ENCODE measurements at places on chromosomes 3 and 15.

DNA sequence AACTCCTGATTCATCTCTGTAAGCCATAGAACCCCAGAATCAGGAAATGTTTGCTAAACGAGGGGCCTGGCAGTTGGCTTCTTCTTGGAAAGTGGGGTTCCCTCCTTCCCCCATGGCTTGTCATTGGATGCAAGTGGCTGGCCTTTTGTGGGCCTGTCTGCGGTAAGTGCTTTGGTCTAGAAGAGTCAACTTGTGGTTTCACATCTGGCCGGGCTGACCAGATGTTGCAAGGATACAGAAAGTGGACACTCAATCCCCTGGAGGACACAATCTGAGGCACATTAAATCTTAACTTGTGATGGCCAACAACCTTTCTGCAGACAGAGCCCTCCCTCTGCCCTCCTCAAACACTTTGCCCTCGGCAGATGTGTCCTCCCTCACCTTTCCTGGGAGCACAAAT lies 1.1 kb downstream of the FAH start:
- DNase-seq = no peak

DNA sequence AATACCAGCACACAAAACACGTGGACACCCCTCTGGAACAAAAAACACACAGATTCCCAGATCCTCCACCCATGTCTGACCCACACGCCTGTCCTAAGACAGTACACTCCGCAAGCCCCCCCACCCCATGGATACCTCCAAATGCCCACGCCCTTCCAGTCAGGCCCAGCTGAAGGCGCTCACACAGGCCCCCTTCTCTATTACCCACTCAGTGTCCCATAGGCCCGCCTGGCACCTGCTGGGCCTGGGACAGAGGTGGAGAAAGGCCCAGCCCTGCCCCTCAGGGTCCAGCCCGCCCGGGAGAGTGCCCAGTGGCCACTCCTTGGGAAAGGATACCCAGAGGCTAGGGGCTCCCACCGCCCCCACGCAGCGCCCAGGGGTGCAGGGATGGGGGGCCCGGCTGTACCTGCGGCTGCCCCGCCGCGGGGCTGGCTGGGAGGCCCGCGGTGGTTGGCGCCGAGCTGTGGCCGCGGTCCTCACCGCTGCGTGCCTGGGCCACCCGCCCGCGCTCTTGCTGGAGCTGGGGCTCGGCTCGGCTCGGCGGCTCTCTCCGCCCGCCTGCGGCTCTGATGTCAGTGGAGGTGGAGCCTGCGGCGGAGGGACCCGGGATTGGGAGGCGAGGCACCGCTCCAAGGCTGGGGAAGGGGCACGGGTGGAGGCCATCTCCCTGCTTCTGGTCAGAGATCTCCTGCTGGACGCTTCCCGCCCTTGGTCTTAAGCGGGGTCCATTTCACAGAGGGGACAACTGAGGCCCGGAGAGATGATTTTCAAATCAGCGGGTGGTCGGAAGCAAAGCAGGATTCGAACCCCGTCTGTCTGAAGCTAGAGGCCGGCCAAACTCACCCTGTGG lies at the start of gene CAMK1:
TSS of gene CAMK1 (minus strand) at position 522 of the 850 bp plus-strand sequence. CDS start 2,198 bp downstream, outside the sequence.
- DNase-seq = peak; percentile 93

DNA sequence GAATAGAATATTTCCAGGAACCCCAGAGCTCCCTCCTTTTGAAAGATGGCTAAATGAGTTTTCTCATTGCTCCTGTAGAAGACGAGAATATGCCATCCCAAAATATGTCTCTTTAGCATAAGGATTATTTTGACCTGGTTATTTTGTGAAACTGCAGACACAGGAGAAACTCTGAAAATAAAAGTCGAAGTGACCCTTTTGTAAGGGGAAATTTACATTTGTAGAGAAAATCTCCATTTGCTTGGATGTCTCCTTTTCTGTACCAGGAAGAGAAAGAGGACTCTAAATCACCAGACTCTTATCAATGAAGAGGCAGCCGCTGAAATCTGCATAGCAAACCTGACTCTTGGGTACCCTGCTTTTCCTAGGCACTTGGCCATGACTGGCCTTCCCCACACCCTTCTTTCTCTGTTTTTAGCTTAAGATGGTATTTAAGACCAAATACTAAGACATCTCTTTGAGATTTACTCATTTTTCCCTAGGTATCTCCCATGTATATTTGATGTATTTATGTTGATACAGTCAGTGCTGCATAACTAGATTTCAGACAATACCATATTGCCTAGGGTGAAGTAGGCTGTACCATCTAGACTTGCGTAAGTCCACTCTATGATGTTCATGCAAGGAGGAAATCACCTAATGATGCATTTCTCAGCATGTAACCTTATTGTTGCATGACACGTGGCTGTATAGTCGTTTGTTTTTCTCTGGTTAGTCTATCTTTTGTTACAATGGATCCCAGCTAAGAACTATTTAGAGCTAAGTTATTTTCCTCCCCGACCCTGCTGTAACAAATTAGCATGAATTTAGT lies 98.2 kb upstream of the UBE3A start:
- no peak for DNase-seq

GRCh38 chr3:125587039-125587648 lies 8.2 kb downstream of the OSBPL11 start:
- DNase-seq = no peak

GRCh38 chr15:91282486-91282885 lies 182.4 kb downstream of the SV2B start:
- no peak for DNase-seq

- peak; percentile 89 for DNase-seq
These were observed 26.4 kb upstream of the TNFAIP8L3 start for GRCh38 chr15:51121118-51121517.

DNA sequence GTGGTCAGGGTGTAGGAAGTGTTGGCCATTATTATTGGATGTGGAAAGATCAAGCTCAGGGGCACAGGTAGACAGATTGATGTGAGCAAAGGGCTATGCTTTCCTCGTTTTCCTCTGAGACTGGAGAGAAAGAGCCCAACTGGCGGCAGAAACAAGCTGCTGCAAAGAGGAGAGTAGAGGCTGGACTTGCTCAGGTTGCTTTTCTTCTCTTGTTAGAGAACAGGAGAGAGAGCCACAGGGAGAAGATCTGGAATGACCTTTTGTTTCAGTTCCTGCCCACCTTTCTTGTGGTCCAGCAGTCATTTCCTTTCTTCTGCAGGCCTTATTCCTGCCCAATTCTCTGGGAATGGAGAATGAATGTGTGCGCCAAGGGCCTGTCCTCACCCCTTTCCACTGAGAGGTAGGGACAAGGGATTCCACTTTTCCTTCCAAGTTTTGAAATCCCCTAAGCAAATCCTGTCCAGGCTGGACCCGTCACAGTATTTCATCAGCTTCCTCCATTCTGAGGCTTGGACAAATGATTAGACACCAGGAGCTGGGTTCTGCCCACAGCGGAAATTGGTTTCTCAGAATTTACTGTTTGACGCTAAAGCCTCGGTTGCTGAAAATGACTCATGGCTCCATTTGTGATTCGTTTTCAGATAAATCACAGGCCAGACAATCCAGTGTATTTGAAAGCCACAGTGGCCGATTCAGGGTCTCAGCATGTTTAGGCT lies 16.1 kb downstream of the ZNF80 start:
- no peak for DNase-seq

GRCh38 chr15:86969364-86969763 lies 889.7 kb downstream of the AGBL1 start:
- no peak for DNase-seq

- DNase-seq = peak; percentile 72
These were observed 235.0 kb upstream of the KBTBD8 start for GRCh38 chr3:66762916-66763693.

GRCh38 chr3:150631515-150632221 lies 28.5 kb downstream of the SELENOT start:
- no peak for DNase-seq

GRCh38 chr15:36810656-36811449 lies 231.4 kb downstream of the CDIN1 start:
- no peak for DNase-seq

- no peak for DNase-seq
These were observed 227.6 kb downstream of the ADAMTS9 start for GRCh38 chr3:64460141-64460730.
